ENCODE measurements at places on chromosomes 12 and 14.

GRCh38 chr12:94099632-94100031, 48.7 kb upstream of the PLXNC1 start:
- no peak for DNase-seq

- DNase-seq = no peak
Observed at GRCh38 chr14:39946807-39947206, 514.6 kb upstream of the FBXO33 start.

DNA sequence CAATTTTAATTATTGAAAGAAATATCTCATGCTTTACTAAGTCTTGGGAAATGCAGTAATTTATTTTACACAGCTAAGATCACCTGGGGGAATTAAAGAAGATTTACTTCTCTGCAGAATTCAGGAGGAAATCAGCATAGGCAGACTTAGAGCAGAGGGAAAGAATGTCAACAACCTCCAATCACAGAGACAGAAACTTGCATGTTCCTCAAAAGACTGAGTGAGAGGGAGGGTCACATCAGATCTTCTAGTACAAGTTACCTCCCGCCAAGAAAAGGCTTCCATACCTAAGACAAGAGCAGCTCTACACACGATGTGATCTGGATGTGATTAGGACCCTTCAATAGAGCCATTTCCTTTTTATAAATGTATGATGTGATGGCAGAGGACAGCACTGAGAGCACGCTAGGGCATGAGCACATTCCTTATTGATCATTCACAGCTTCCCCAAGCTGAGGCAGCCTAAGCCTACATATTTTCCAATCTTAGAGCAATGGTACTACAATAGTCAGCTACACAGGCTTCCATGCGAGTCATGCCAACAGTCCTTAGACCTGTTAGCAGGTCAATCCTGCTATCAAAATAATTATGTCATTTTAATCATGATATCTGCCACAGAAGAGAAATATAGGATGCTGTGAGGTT, 403.3 kb downstream of the ETNK1 start:
- no peak for DNase-seq

DNA sequence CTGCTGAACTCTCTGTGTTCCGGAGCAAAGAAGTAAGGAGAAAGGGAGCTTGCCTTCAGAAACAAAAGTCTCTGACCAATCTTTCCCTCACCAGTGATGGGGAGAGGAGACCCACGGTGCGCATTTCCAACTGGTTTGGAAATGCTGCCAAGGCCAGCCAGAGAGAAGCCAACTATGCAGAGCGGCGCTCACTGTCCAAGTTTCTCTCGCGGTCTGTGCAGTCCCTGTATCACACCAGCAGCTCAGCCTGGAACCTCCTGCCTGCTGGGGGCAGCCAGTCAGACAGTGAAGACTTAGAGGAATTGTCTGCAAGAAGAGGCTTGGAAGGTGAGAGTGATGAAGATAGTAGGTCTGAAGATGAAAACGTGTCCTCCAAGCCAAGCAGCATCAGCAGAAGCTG, 206.2 kb downstream of the NAV3 start:
- no peak for DNase-seq

DNA sequence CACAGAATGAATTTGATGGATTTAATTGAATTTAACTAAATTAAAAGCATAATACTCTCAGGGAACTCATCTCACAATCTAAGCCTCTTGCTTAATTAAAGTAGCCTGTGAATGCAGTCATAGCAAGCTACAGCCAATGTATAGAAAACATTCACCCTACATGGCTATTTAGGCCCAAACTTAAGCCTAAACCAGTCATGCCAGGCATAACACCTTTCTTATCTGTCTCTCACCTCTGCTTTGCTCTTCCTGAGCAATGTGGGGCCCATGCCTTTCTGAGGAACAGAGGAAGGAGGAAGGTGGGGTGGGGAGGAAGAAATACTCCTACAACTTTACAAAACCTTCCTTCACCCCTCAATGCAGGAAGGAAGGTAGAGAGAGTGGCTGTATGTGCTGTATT, 29.1 kb downstream of the IFNG-AS1 start:
- no peak for DNase-seq

GRCh38 chr12:28446031-28446430, 255.8 kb downstream of the CCDC91 start:
- no peak for DNase-seq

DNA sequence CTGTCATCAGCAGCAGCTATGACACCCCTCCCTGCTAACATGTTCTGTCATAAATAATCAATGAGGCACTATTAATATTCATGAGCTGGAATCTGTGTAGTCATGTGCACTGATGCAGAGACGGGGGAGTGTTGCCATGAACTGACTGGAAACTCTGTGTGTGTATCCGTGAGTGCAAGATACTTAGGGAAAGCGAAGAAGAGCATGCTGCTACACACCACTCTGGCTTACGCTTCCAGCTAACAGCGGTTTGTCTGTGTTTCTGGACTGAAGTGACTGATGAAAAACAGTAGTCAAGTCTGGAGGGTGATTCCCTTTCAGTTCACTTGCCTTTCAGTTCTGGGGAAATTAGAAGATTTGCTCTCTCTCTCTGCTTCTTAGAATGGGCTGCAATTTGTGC, 249.4 kb downstream of the PDZRN4 start:
- DNase-seq = no peak

- no peak for DNase-seq
Observed at GRCh38 chr12:102371165-102371564, 109.2 kb downstream of the IGF1 start.

GRCh38 chr12:27193854-27194544, 50.1 kb upstream of the STK38L start:
- no peak for DNase-seq

GRCh38 chr14:67559639-67560038, 26.5 kb downstream of the PLEKHH1 start:
- DNase-seq = no peak

- DNase-seq = no peak
Observed at GRCh38 chr14:58138714-58139482, 13.1 kb downstream of the ARMH4 start.

- no peak for DNase-seq
Observed at GRCh38 chr12:66453844-66454243, 151.6 kb downstream of the HELB start.

GRCh38 chr14:61525293-61526011, 169.9 kb upstream of the HIF1A start:
- peak; percentile 31 for DNase-seq

- no peak for DNase-seq
Observed at GRCh38 chr12:6279256-6279628, 31.2 kb upstream of the PLEKHG6 start.

- DNase-seq = no peak
Observed at GRCh38 chr12:101877806-101878242, 444 bp downstream of the DRAM1 start.

DNA sequence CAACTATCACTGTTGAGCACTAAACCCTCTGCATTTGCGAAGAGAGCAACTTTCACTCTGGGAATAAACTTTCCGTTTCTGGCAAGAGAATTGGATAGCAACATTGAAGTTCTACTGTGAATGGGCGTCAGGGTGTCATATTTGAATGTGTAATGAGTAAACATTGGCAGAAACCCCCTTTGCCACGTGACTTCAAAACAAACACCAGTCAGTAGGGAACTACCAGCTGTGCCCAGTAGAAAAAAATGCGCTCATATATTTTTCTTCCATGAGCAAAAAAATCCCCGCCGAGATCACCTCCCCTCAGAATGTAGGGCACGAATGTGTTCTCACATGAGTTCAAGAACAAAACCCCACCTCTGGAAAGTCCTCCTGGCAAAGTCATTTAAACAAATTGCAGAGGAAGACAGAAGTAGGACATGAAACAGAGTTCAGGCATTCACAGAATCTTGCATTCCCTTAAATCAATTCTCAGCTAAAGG, 80.6 kb downstream of the BTG1 start:
- DNase-seq = peak; percentile 26

GRCh38 chr12:10847744-10848143, 1.5 kb downstream of the PRR4 start:
- DNase-seq = no peak

- DNase-seq = no peak
Observed at GRCh38 chr12:52756281-52756960, 20.7 kb downstream of the KRT76 start.

DNA sequence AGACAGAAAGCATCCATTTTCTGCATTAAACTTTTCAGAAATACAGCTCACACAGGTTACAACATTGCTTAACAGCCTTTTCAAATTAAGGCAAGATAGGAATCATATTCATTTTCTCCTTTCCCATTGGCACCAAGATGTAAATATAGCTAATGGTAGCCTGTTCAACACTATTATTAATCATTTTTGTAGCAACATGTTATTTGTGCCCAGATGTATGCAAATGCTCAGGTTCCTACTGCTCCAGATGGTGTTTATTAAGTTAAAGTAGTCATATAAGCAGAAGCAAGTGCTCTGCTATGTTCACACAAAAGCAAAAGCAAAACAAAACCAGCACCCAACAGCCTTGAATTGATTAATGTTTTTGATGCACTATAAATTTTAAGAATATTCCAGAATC, 1110.6 kb downstream of the SLC6A15 start:
- no peak for DNase-seq

DNA sequence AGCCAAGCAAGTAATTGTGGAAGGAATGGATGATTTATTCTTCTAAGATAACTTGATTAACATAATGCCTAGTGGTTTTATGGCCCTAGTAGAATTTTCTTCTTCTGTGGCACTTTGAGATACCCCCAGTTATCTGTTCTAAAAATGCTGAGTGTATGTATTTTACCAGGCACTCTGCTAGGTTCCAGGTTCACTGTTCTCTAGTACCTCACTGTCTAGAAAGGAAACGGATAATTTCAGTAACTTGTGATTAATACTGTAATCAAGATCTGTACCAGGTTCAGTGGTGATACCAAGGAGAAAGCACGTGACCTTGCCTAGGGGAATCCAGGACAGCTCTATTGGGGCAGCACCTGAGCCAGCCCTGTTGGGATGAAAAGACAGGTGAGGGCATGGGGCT, 8.0 kb downstream of the ANO6 start:
- DNase-seq = no peak

DNA sequence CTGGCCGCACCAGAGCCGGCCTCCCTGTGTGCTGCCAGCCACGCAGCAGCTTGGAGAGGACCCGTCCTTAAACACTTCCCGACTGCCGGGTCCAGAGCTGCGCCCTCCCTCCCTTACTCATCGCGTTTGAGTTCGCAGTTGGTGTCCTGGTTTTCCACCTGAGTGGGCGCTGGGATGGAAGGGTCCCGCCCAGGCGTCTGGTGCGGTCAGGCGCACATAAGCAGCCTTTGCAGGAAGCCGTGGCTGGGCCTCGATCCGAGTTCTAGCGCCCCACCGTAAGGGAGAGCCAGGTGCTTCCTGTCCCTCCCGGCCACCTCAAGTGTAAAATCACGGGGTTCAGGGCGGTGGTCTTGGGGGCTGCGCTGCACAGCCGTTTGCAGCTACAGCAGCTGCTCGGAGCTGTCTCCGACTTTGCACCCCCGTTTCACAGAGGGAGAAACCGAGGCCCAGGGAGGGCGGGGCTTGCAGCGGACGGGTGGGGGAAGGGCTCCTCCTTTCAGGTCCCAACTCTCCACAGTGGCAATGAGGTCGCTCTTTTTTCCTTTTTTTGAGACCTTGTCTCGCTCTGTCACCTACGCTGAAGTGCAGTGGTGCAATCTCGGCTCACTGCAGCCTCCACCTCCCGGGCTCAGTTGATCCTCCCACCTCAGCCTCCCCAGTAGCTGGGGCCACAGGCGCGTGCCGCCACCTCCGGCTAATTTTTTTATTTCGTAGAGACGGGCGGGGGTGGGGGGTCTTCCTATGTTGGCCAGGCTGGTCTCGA, 51.3 kb downstream of the LRCOL1 start:
- no peak for DNase-seq

GRCh38 chr12:117000316-117000715, 89.6 kb downstream of the FBXW8 start:
- no peak for DNase-seq

- no peak for DNase-seq
Observed at GRCh38 chr12:23221066-23221465, 596.1 kb downstream of the ETNK1 start.

DNA sequence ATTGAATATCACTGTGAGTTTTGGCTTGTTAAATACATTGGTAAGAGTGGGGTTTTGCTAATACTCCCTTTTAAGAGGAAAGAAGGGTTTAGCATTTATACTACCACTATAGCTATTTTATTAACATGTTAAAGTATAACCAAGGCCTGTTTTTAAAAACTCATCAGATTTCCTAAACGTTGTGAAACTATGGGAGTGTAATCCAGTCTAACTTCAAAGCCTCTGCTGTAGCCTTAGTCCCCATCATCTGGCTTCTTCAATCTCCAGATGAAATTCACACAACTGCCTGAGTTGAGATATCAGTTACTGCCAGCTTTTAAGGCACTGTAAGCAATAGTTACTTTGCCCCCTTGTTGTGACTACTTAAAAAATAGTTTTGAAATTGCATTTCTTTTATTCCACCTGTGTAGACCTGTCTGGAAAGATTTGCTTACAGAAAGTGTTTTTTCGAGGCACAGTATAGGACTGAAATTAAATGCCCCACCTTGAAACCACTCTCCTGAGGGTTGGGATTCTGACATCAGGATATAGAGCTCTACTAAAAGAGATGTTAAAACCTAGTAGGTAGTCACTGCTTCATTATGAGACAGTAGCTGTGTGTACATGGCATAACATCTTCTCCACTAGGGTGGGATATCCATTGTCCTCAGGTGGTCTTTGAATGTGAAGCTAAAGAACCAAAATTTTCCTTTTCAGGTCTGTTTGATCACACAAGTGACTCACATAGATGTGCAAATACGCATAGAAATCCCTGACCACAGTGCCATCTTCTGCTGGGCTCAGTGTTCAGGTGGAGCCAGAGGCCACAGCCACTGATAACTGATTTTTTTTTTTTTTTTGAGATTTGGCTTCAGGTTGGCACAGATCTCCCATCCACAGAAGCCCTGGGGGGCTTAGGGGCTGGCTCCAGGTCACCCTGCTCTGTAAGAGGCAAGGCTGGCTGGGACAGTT, 125.5 kb downstream of the DAAM1 start:
- DNase-seq = no peak

- no peak for DNase-seq
Observed at GRCh38 chr12:126027825-126028224, 962.6 kb downstream of the AACS start.

GRCh38 chr14:99986396-99986795, 78.8 kb upstream of the EVL start:
- DNase-seq = no peak

GRCh38 chr12:124026755-124027745, 54.0 kb downstream of the ZNF664 start:
- no peak for DNase-seq

DNA sequence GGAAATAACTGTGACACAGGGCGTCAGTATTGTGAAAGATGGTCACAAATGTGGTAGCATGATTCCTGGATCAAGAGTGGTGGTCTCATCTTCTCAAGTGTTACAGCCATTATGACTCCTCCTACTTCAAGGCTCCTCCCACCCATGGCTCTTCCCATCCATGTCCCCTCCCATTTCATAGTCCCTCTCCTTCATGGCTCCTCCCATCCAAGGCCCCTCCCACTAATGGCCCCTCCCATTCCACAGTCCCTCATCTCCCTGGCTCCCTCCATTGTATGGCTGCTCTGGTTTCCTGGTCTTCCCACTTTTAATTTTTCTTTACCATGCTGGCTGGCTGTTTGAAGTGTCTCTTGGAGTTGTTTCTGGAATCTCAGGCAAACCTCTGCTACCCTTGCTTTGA, 1375.2 kb upstream of the TMEM132C start:
- no peak for DNase-seq

GRCh38 chr14:94569381-94570001, 8.2 kb downstream of the SERPINA4 start:
- DNase-seq = no peak
